Activated CD4-positive, alpha-beta T cell treated with anti-CD3 and anti-CD28 coated beads, Interleukin-10, Interleukin-2, amounts not matched to agents 100 ng/mL and 50 ng/mL, durations not matched to agents 16 hours and 8 hours (primary cell): ENCODE measurements at places on chromosomes 6 and 20.

GRCh38 chr6:144305567-144305966 lies 20.4 kb downstream of the UTRN start:
- no peak for DNase-seq

DNA sequence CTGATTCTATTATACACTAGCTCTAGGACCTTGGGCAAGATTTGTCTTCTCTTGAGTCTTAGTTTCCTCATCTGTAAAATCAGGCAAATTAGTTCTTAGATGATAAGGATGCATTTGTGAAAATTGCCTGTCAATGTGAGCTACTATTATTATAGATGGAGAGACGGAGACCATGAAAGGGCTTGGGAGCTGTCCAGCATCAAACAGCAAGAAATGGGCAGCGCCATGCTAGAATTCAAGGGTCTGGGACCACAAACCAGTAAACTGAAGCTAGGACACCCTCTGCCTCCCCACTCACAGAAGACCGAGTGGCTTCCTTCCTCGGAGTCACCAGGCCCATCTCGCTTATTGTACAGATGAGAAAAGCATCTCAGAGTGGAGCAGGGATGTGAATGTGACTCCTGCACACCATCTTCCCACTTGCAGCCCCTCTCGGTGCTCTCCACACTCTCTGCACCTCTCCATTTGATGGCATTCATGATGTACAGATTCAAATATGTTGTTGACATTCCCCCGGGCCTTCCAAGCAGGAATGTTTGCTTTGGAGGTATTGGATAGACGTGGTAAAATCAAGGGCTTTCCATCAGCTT lies 24.1 kb upstream of the BPIFA3 start:
- DNase-seq: no peak

DNA sequence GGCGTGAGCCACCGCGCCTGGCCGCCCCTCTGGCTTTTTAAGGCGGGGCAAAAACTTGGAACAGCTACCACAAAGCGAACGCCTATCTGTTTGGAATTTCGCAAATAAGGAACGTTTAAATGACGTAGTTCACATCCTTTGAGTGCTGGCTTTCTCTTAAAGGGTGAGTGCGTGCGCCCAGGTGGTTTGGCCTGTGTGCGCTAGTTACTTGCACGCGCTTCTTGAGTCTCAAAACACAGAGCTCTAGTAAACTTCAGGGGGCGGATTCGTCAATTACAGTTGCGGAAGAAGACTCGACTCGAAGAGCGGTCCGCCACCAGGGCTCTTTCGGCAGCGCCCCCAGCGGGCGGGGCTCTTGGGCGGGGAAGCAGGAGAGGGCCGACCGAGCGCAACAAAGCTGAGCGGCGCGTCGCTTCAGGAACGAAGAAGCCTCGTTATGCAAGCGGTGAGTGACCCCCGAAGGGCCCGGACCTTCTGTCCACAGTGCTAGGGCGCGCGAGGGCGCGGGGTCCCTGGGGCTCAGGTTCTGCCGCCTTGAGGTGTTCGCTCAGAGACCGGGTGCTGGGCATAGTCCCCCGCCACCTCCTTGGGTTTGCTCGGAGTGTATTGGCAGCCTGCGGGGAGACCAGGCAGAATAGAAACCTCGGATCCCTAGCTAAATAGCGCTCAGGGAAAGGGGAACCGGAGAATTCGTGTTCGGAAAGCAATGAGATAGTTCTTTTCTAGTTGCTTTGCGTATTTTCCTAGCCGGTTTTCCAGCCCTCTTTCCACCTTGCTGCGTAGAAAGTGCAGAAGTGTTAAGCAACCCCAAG lies at the start of gene SYCP2L:
SYCP2L (plus strand) TSS at position 362 of the 812 bp plus-strand sequence; CDS start at position 437, 75 bp downstream.
- DNase-seq: peak; percentile 74

GRCh38 chr6:118320652-118321051 lies 227.4 kb upstream of the PLN start:
- peak; percentile 17 for DNase-seq

GRCh38 chr6:3237761-3238662 lies 10.6 kb upstream of the TUBB2B start:
- DNase-seq: no peak

- DNase-seq: no peak
Measured at GRCh38 chr6:127397729-127398630, 54.6 kb upstream of the ECHDC1 start.

DNA sequence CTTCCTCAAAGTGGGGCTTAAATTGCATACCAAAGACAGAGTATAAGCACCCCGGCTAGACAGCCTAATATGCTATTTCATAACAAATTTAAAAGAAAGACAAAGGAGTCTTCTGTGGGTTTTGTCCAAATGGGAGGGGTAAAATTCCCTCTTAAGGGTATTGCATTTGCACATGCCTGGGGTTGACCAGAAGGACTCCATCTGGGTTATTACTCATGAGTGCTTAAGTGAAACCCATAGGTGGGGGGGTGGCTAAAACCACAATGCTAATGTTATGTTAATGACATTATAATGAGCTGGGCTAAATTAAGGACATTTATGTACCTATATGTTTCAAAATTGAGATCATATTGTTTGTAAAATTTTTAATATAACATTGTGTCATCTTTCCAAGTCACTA lies 15.0 kb downstream of the IMPG1 start:
- no peak for DNase-seq

DNA sequence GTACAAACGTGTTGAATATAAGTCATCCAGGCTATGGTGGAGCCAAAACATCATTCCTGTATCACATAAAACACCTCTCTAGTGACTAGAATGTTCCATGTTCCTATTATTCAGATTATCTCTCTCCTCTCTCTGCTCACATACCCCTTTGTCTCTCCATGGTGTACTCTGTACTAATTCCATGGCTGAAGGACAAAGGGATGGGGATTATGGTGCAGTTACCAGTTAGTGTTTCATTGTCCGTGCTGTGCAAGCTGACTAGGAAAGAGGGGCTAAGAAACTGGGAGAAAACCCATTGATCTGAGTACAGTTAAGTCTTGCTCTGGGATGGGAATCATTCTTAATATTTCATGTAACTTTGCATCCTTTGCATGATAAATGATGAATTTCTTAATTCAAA lies 397.4 kb upstream of the NOX3 start:
- DNase-seq: no peak

GRCh38 chr6:35470663-35471120 lies 2.5 kb downstream of the RPL10A start:
- peak; percentile 25 for DNase-seq

- DNase-seq: no peak
Measured at GRCh38 chr6:108952776-108953486, 104.7 kb downstream of the ARMC2 start.

- DNase-seq: no peak
Measured at GRCh38 chr6:124298730-124299129, 495.1 kb downstream of the NKAIN2 start.

DNA sequence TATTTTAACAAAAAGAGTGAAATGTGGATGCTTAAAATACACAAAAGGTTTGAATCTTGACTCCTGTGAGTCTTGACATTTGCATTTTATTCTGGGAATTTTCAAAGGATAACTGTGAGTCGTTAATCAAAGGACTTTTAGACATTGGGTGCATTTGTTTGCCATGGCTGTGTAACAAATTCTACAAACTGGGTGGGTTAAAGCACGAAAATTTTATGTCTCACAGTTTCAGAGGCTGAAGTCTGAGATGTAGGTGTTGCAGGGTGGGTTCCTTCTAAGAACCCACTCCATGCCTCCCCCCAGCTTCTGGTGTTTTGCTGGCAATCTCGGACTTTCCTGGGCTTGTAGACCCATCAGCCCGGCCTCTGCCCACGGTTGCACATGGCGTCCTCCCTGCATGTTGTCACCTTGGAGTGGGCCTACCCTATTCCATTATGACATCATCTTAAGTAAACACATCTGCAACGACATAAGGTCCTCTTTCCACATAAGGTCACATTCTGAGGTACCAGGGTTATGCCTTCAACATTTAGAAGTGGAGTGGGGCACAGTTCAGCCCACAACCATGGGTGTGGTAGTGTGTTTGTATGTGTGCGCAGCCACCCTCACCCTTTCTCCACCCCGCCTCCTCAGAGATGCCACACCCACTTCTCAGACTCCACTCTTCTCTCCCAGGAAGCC lies 113.1 kb downstream of the FOXA2 start:
- no peak for DNase-seq

DNA sequence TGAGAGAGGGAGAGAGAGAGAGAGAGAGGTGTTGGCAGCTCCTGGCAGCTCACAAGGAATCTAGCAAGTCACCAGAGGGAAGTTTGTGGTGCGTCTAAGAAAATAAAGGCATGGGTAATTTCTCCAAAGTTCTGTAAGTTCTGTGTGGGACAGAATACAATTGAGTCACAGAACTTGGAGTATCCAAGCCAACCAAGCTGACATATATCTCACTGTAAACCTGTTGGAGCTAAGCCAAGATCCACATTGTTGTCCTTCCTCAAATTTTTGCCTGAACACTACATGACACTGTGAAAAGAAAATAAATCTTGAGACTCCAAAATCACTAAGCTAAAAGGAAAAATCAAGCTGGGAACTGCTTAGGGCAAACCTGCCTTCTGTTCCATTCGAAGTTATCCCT lies 436.7 kb downstream of the MEI4 start:
- no peak for DNase-seq

DNA sequence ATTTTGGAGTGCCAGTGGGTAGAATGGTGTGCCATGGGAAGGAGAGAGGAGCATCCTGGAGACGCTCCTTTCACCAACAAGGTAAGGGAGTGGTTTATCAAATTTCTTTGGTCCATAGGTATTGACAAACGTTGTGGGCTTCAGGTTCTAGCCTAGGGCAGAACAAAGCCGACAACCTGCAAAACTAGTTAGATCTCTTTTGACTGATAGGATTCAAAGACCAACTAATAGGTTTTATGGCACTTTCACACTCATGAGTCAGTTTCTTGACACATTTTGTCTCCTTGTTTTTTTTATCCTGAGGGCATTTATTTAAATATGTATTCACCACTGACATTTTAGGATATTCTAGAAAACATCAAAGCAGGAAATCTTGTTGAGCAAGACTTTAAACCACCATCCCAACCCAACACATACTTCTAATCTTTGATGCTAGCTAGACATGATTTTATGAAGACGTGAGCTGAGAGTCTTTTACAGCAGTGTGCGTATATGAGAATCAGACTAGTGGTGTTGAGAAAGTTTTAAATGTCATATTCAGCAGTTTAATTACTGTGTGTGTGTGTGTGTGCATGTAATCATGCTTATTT lies 370.4 kb upstream of the HSF2 start:
- DNase-seq: no peak

DNA sequence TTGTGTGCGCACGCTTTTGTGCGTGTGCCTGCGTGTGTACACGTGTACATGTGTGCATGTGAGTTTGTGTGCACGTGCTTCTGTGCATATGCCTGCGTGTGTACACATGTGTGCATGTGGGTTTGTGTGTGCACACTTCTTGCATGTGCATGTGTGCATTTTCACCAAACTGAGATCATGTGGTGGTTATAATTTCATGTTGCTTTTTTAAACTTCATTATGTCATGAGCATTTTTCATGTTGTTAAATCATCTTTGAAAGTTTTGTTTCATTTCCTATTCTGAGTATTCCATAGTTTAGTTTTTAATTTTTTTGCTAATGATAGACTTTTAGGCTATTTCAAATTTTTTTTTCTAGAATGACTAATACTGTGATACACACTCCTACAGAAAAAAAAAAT lies 6.4 kb upstream of the CST3 start:
- no peak for DNase-seq

- no peak for DNase-seq
Measured at GRCh38 chr6:136404007-136404406, 114.4 kb upstream of the BCLAF1 start.

DNA sequence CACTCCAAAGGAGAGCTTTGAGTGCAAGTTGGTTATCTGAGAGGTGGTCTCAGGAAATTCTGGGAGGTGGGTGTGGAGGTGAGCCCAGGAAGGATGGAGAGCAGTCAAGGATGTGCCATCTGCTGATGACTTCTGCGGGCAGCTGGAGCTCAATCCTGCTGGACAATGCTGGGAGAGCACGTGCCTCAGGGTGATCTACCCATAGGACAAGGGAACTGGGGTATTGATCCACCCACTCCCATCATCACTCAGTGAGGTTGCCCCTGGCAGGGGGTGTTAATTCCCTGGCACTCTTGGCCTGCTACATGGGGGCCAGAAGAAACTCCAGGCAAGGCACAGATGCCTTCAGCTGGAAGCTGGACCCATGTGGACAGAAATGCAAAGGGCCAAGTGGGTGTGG lies 7.1 kb upstream of the ZBP1 start:
- no peak for DNase-seq

DNA sequence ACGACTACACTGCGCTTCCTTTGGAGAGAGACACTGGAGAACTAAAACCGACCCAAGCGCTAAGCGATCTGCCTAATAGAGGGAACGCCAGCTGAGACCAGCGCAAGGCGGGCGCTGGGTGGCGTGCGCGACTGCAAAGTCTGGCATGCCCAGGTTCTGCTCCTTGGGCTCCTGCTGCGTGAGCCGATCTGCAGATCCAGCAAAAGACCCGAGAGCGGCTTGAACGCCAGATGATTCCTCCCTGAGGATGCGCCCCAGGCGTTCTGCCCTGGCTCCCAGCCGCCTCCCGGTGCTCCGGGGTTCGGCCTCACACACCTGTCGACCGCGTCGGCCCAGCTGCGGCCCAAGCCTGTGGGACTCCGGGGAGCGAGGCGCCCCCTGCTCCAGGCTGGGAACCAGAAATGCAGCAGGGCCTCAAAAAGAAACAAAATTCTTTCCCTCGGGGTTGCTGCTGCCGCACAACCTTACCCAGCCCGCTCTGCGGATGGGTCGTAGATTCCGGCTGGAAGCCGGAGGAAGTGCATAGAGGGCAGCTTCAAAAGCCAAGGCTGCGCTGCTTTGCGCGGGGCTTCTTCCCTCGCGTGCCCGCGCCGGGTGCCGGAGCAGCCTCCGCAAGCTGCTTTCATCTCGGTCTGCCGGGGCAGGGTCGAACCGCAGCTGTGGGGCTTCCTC lies 17.9 kb upstream of the PRDM13 start:
- DNase-seq: peak; percentile 78
